Smooth muscle cell of the umbilical artery (primary cell): ENCODE measurements at places on chromosomes 4 and X. TPM values are rescaled to one million over a fixed set of nuclear protein-coding genes. Genes with fewer than 3 reads are reported as not detected.

Gene MID1
- total RNA-seq = 28.3 and 37.4 TPM in 2 replicates

Gene ETDB
- not detected in 2 replicates for total RNA-seq

Gene MAGEA9B
- not detected in 2 replicates for total RNA-seq

Gene F8A3
- 0.78 and 2.1 TPM in 2 replicates for total RNA-seq

Gene PLAC8
- total RNA-seq = not detected in 2 replicates

Gene PABPC5
- total RNA-seq = 0.46 and 0.89 TPM in 2 replicates

Gene HTN1
- total RNA-seq = not detected in 2 replicates

Gene GUCY1A1
- total RNA-seq = 0.78 and 2.1 TPM in 2 replicates

Gene RHOXF1
- not detected in 2 replicates for total RNA-seq

Gene PABPC1L2B
- total RNA-seq = not detected in 2 replicates

Gene IL15
- 6.0 and 8.3 TPM in 2 replicates for total RNA-seq

Gene CT47B1
- total RNA-seq = not detected in 2 replicates

Gene KLHL2
- total RNA-seq = 18.1 and 24.3 TPM in 2 replicates

Gene EPGN
- 18.4 and 26.2 TPM in 2 replicates for total RNA-seq

Gene UGT2B11
- not detected in 2 replicates for total RNA-seq

Gene SPANXD
- not detected in 2 replicates for total RNA-seq

Gene IGFBP7
- 1,361 and 2,028 TPM in 2 replicates for total RNA-seq

Gene VCX
- not detected in 2 replicates for total RNA-seq

Gene SPACA5
- not detected in 2 replicates for total RNA-seq

Gene SPIN2A
- total RNA-seq = 0.23 and 0.30 TPM in 2 replicates

Gene KIAA1210
- total RNA-seq = not detected in 2 replicates

Gene MORF4L2
- 852 and 886 TPM in 2 replicates for total RNA-seq

Gene MAGEB1
- not detected in 2 replicates for total RNA-seq

Gene AFP
- 2.0 and 2.4 TPM in 2 replicates for total RNA-seq

Gene FAM47A
- total RNA-seq = not detected in 2 replicates

Gene TCEAL2
- not detected in 2 replicates for total RNA-seq

Gene HTR2C
- total RNA-seq = not detected in 2 replicates

Gene MGAT4D
- not detected in 2 replicates for total RNA-seq

Gene SAGE1
- not detected in 2 replicates for total RNA-seq

Gene GAGE12F
- not detected in 2 replicates for total RNA-seq

Gene ZNF732
- 0.30 and 0.32 TPM in 2 replicates for total RNA-seq

Gene TMEM35A
- 4.2 and 10.1 TPM in 2 replicates for total RNA-seq

Gene CLNK
- total RNA-seq = not detected in 2 replicates

Gene DDX53
- total RNA-seq = not detected in 2 replicates

Gene REPS2
- total RNA-seq = 0.30 and 0.37 TPM in 2 replicates

Gene KCND1
- total RNA-seq = 0.89 and 2.6 TPM in 2 replicates

Gene HMX1
- total RNA-seq = not detected in 2 replicates

Gene ATP1B4
- total RNA-seq = not detected in 2 replicates

Gene VCX2
- not detected in 2 replicates for total RNA-seq

Gene XAGE1A
- total RNA-seq = not detected in 2 replicates

Gene MAGEA2
- total RNA-seq = not detected in 2 replicates

Gene RTL3
- 0.05 TPM in 1 of 2 replicates, not detected in the other for total RNA-seq
